Natural killer cell treated with Interleukin-12 subunit alpha and Interleukin-12 subunit beta and Interleukin-15 and Interleukin-18, amount 100 ng/mL, for 72 hours (primary cell): ENCODE measurements at places on chromosomes 7 and 10.

- DNase-seq = peak; percentile 58
Observed at GRCh38 chr7:1274876-1275375, 42.3 kb downstream of the UNCX start.

DNA sequence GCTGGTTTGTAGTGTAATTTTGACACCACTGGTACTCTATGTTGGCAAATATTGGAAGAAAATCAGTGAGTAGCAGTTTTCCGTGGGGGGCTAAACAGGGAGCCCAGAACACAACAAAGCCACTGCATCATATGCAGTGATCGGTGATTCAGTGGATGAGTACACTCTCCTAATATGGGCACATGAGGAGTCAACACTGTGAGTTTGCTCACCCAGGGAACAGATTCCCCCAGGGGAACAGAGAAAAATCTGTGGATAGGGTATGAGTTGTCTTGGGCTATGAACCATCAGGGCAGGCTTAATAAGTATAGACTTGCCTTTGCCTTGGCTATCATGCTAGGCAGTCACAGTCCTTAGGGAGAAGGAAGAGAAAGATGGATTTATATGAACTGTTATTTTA is 227.7 kb upstream of the SEMA3E start:
- no peak for DNase-seq

DNA sequence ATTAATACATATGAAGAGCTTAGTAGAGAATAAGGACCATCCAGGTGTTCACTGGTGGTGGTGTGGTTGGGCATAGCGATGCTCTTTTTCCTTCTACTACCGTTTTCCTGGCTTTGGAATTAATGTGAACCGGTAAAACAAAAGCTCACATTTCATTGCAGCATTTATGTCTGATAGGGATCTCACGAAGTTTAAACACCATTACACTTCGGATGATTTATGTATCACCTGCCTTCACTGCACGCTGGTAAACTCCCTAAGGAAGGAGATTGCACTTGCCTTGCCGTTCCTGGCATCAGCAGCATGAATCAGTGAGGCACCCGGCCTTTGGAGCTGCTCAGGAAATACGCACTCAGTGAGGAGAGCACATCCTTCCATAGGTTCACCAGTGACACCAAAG is 47.5 kb downstream of the WIPF3 start:
- DNase-seq = no peak

GRCh38 chr10:77479586-77479985 is 158.0 kb downstream of the KCNMA1 start:
- no peak for DNase-seq

GRCh38 chr10:70561558-70561957 is 41.0 kb downstream of the PRF1 start:
- DNase-seq = no peak

DNA sequence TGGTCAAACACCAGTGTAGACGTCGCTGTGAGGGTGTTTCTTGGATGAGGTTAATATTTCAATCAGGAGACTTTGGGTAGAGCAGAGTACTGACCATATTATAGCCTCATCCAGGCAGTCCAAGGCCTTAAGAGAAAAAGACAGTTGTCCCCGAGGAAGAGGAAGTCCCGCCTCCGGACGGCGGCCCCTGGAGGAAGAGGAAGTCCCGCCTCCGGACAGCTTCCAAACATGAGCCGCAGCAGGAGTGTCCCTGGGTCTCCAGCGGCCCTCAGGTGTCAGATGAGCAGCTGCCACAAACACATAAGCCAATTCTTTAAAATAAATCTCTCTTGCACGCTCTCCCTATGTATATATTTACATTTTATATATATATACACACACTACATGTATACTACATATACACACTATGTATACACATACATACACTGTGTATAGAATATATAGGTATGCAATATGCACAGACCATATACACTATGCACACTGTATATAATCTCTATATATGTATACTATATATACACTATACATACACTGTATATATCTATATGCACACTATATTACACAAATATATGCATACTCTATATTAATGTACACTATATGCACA is 37.5 kb downstream of the PWWP2B start:
- DNase-seq = peak; percentile 83

GRCh38 chr7:157669768-157670351 is 333.1 kb downstream of the DNAJB6 start:
- DNase-seq = peak; percentile 29
